ENCODE measurements at places on chromosomes 2 and 18.
A peak's percentile ranks its signal among the peaks of the same experiment; 100 is the strongest.

- no peak for DNase-seq
Measured at GRCh38 chr2:207782238-207783030, 12.7 kb upstream of the FZD5 start.

DNA sequence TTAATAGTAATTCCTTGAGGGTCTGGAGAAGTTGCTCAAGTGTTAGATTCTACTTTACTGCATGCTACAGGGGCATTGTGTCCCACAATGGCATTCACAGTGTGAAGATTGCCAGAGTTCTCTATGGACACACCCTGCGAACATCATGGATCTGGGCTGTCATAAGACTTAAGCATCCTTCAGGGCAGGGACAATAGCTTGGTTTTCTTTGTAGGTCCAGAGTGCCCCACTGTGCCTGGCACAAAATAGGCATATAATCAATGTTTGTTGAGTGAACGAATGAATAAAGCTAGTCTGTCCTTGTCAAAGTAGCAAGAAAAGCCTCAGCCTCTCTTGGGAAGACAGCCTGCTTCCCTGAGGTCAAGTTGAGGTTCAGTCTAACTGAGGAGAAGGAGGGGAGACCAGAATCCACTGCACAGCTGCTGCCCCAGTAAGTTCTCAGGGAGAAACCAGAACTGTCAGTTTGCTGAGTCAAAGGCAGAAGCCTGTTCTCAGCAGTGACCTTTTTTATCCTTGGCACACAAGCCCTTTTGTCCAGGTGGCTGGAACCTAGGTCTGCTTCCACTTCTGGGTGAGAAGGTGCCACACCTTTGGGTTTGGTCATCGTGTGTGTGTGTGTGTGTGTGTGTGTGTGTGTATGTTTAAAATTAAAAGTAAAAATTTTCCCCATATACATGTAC, 15.0 kb downstream of the INPP4A start:
- no peak for DNase-seq

DNA sequence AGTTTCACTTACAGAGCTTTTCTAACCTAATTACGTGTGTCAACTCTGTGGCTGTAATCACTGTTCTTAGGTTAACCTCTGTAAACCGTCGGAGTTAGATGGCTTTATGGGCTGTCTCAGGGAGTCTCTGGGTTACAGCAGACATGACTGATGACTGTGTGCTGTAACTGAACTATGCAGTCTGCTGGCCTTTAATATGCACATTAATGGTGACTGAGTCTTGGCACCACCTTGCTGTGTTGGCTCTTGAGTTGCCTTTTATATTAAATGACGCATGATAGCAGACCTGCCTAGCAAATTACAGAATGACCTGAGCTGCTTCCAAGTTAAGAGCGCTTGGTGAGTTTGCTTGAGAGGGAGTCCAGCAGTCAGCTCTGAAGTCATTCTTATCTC, 90.1 kb downstream of the ACKR3 start:
- no peak for DNase-seq

DNA sequence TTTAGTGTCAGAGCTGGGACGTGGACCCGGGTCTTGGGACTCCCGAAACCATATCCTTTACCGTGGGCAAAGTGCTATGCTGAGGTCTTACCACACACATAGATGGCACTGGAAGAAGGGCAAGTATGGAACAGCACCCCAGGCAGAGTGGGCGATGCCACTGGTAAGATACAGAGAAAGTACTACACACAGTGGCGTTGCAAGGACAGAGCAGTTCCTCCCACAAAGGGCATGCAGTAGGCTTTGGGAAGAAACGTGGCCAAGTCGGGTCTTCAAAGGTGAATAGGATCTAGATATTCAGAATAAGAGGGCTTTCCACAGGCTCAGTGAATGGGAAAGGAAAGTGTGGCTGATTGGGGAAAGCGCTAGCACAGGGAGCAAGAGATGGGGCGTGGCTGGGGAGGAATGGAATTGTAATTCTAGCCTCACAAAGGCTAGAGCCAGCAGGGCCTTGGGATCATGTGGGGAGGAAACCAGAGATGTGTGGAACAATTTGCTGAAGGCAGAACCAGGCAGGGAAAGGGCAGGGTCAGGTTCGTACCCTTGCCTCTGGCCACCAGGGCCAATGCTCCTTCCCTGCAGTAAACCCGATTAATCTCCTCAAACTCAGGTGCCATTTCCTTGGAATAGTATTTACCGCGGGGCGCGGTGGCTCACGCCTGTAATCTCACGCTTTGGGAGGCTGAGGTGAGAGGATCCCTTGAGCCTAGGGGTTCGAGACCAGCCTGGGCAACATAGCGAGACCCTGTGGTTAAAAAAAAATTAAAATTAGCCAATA, 36.0 kb downstream of the PCBP1 start:
- DNase-seq, result no peak

DNA sequence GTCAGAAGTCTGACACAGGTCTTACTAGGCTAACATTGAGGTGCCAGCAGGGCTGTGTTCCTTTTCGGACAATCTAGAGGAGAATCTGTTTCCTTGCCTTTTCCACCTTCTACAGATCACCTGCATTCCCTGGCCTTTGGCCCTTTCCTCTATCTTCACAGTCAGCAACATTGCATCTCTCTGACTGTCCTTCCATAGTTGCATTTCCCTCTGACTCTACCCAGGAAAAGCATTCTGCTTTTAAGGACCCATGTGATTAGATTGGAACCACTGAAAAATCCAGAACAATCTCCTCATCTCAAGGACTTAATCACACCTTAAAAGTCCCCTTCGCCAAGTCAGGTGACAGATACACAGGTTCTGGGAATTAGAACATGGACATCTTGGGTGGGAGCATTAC, 181.5 kb downstream of the SLC8A1 start:
- no peak for DNase-seq

DNA sequence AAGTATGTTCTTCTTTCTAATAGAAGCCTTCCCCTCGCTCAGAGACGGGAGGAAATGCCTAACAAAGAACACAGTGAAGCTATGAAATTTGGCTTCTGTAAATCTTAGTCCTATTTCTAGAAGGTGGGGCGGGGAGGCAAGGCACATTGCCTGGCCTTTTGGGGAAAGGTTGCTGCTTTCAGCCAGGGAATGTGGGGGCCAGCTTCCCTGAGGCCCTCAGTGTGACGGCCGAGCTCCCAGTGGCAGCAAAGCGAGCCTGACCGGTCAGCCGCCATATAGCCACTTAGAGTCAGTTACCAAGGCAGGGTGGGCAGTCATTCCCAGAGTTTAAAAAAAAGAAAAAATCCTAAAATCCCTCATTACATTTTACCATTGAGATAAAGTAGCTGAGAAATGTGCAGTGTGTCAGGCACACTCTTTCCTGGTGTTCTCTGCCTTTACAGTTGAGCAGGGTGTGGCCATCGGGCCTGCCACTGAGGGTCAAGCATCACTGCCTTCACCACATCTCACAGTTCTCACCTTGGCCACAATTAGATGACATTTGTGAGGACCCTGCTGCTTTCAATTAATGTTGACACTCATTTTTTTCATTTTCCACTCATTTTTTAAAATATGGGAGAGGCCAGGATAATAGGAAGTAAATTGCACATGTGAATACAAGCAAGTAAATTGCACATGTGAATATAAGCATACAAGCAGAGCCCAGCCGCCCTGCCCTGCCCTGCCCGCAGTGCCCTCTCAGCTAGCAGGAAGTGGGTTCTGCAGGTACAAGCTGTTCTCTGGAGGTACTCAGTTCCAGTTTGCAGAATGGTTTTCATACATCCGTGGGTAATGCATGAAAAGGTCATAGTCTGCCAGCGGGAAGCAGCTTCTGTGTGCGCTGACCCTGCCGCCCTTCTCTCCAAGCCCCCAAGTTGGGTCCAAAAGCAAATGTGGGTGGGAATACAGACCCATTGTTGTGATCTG, 76.9 kb downstream of the WDSUB1 start:
- DNase-seq, result no peak

- peak; percentile 52 for DNase-seq
Measured at GRCh38 chr2:233404222-233404621, 49.9 kb downstream of the DGKD start.

DNA sequence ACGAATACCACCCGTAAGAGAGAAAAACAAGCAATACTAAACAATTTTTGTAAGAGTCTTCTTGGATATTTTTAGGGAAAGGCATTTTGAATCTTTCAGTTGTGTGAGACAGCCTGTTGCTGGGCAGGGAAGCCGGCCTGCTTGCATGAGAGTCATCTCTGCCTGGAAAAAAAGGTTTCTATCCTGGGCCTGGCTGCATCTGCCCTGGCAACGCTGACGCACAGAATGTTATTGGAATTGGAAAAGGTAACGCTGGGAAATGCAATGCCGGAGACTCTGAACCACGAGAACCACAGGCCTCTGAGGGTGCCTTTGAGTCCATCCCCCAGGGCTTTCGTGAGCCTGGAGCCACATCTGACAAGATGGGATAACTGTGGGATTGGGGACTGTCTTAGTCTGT, 17.9 kb upstream of the NPAS2 start:
- no peak for DNase-seq

DNA sequence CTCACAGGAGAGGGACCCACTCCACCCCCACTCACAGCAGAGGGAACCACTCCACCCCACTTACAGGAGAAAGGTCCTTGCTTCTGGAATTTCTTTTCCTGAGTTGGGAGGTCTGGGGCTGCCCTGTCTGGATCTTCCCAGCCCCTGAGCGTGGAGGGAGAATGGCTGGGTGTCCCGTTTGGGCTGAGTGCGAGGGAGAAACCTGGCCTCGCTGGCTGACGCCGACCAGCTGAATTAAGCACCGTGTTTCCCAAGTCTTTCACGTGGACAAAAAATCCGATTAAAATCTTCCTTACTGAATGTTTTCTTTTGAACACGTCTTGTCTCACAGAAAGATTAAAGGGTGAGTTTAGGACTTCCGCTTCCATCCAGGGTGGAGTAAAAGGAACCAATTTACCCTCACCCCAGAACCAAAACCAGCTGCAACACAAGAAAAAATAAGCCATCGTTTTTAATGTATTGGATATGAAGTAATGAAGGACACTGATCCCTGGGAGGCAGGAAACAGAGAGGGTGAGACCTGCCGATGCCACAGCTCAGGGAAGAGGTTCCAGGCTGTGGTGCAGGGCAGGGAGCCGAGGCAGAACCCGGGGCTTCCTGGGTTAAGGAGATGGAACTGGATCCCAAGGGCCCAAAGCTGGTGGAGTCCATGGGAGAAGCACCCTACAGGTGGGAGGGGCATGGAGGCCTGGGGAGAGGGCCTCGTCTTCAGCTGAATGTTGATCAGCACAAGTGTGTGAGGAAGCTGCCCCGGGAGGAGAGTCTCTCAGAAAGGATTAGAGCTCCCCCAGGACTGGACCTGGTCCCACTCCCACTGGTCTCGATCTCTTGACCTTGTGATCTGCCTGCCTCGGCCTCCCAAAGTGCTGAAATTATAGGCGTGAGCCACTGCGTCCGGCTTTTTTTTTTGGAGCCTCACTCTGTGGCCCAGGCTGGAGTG, 60.3 kb downstream of the RTP5 start:
- DNase-seq, result no peak

GRCh38 chr2:54597153-54597848, 126.2 kb upstream of the EML6 start:
- no peak for DNase-seq

- DNase-seq, result no peak
Measured at GRCh38 chr2:224687156-224687555, 29.0 kb downstream of the CCDC195 start.

DNA sequence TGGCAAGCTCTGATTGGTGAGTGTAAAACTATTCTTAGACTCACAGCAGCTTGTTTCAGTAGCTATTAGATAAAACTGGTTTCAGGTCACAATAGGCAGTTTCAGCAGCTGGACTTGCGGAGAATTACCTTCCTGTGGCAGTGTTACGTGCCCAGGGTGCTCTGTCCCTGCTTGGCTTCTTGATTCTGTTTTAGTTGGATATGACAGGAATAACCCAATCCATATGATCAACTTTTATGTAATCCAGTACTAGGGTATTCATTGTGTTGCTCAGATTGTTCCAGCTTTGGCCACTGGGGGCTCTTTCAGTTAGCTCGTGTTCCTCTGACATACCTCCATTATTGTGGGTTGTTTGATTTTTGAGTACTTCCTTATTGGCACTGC, 43.1 kb downstream of the INPP4A start:
- peak; percentile 41 for DNase-seq

GRCh38 chr18:37392648-37393047, 172.9 kb downstream of the CELF4 start:
- DNase-seq, result no peak

GRCh38 chr2:201999279-201999678, 34.4 kb upstream of the FZD7 start:
- DNase-seq, result no peak

- no peak for DNase-seq
Measured at GRCh38 chr2:136325844-136326331, 207.9 kb upstream of the CXCR4 start.

- no peak for DNase-seq
Measured at GRCh38 chr18:32624182-32624723, 148.6 kb downstream of the KLHL14 start.

DNA sequence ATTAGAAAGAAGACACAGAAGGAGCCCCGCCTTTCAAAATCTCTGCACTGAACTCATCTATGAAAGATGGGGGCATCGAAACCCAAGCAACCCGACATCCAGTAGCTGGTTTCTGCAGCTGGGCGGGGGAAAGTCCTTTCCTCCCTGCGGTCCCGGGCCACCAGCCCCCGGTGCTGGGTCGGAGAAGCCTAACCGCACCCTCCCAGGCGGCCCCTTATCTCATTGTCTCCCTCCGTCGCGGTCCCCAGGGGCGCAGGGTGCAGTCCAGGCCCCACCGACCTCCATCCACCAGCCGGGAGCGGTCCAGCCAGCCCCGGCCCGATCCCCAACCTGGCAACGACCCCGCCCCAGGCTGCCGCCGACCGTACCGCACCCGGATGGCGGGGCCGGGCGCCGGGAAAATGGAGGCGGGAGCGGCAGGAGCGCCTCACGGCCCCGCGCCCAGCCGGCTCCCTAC, 452 bp downstream of the RAPH1 start:
- DNase-seq, result no peak

DNA sequence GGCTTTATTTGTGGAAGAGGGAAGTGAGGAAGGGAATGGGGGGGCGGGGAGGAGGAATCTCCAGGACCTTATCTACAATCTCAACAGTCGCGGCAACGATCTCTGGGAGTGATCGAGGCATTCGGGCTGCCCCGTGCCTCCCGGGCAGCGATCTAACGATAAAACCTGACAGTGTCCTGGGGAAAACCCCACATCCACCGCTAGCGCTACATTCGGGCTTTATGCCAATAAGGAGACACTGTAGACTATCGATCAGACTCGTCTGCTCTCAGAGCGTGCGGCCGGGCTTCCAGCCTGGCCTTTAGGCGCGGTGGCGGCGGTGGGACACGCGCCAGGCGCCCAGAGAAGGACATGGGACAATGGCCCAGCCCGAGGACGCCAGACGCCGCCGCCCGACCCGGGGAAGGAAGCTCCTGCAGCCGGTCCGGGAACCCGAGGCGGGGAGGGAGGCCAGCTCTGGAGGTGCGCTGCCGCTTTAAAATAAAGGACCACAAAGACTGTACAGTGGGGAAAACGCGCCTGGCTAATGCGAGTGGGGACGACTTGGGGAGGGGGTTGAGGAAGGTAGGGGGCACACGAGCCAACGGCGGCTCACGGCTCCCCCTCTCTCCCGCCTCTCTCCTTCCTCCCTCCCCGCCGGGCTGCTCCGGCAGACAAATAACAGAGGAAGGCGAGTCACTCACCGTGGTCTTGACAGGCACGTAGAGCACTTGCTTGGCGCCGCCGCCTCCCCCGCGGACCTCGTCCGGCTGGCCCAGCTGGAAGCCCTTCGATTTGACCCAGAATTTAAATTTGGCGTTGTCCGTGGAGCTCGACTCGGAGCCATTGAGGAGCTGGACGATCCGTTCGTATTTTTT, 2.2 kb downstream of the NOL4 start:
- DNase-seq, result peak; percentile 0
